Stimulated activated memory B cell treated with anti-CD40 and anti-IgM and Interleukin-4, amounts not matched to agents 10 μg/mL and 1 μg/mL and 100 μg/mL, for 72 hours (primary cell): ENCODE measurements at places on chromosomes 6 and 20.

GRCh38 chr6:44667226-44667625, 279.7 kb downstream of the CDC5L start:
- no peak for ATAC-seq

GRCh38 chr6:88538130-88538706, 372.1 kb upstream of the CNR1 start:
- ATAC-seq, result no peak

- no peak for ATAC-seq
Observed at GRCh38 chr6:49557177-49557576, 6.7 kb downstream of the C6orf141 start.

GRCh38 chr6:95578106-95578410, 723 bp downstream of the MANEA start:
- peak; percentile 34 for ATAC-seq

- no peak for ATAC-seq
Observed at GRCh38 chr6:119603501-119603900, 253.9 kb upstream of the MAN1A1 start.

- ATAC-seq, result no peak
Observed at GRCh38 chr6:122666418-122666817, 56.2 kb downstream of the PKIB start.

DNA sequence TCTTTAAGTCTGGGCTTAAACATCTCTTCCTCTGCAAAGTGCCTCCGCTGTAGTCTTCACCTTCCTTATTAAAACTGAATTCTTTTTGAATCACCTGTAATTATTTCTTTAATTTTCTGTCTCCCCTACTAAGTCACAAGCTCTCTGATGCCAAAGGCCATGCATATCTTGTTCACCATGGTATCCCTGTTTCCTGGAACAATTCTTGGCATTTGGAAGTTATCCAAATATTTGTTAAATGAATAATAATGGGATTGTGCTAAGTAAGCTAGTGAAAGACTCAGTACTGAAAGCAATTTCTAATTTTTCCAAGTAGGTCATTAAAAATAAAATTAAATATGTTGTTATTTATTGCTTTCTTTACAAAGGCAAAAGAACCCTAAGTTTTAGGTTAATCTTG, 12.2 kb downstream of the SNAP91 start:
- no peak for ATAC-seq

DNA sequence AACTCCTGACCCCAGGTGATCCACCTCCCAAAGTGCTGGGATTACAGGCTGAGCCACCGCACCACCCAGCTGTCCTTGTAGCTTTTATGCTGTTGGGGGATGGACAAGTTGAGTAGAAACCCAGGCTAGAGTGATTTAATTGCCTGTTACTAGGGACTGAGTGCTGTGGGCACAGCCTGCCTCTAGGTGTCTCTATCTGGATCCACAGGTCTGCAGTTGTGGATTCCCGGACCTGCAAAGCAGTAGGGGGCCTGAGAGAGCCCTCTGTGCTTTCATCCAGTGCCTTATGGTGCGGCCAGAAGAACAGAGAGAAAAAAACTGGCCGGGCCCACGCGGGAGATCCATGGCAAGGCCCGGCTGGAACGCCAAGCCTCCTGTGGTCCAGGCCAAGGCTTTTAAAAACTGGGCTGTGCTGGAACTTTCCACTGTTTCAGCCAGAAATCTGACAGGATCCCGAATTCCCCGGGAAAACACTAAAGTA, 5.2 kb downstream of the SIRPA start:
- ATAC-seq, result no peak

DNA sequence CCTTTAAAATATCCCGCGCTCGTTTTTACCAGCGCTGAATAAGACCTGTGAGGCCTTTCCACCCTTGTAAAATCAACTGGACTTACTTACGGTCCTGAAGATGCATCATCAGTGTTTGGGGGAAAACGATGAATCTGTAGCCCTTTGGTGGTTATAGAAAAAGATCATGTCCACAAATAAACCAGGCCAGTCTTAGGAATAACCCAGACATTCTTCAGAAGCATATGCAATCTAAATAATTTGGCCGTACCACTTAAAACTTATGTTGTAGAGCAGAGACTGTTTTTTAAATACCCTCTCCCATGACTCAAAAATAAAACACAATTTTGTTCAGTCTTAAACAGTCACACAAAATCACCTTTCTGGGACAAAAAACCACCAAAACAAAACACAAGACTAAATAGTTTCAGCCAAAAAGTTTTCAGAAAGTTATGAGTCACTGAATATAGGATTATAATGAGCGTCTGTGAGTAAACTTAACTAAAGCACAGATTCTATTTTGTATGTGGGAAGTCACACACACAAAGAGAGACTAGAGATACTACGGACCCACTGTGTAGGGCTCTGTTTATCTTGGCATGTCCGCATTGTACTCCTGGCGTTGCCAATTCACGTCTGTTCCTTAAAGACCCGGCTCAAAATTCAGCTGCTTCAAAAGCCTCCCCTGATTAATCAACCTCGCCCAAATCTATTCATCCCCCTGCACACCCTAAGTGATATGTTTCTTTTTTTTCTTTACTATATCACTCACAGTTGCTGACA, 26.5 kb upstream of the SMOC2 start:
- ATAC-seq, result no peak

GRCh38 chr6:134870677-134871498, 79.0 kb downstream of the ALDH8A1 start:
- no peak for ATAC-seq

GRCh38 chr6:19795211-19795610, 42.0 kb upstream of the ID4 start:
- ATAC-seq, result no peak

- no peak for ATAC-seq
Observed at GRCh38 chr6:151101161-151101815, 138.5 kb upstream of the AKAP12 start.

- ATAC-seq, result no peak
Observed at GRCh38 chr6:96394727-96395126, 126.9 kb upstream of the UFL1 start.
